ENCODE measurements at places on chromosomes 5 and 9.

DNA sequence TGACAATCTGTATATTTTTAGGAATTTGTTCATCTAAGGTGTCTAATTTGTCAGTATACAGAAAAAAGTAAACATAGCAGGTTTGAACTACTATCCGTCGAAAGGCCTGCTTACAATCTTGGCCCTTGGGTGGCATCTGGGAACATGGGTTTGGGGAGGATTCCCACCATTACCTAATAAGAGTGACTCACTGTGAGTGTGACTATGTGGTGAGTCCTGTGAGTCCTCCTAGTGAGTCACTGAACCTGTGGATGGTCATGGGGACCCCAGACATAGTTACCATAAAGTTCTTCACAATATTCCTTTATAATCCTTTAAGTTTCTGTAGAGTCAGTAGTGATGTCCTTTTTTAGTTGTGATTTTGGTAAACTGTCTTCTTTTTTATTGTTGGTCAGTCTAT, 37.0 kb downstream of the RNF130 start:
- DNase-seq: no peak

- no peak for DNase-seq
These were observed 47.7 kb upstream of the RASGRF2 start for GRCh38 chr5:80912479-80912878.

GRCh38 chr9:133430244-133430643, 8.1 kb downstream of the ADAMTS13 start:
- DNase-seq: no peak

- no peak for DNase-seq
These were observed 89.8 kb upstream of the ELL2 start for GRCh38 chr5:96051401-96051830.

DNA sequence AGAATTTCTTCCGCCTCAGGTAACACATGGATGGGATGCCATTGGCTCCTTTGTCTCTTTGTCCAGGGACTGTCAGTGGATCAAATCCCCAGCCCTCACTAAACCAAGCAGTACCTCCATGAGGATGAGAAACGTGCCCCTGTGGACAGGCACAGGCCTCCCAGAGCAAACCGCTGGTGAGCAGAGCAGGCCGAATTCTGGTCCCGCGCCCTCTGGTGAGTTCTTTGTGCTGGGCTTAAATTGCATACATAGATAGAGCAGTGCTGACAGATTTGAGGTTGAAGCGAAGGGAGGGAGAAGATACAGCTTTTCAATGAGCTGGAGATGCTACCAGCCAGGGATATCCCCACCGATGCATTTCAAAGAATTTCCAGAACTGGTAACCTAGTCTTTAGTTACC, 143.8 kb downstream of the HSD17B3 start:
- no peak for DNase-seq

DNA sequence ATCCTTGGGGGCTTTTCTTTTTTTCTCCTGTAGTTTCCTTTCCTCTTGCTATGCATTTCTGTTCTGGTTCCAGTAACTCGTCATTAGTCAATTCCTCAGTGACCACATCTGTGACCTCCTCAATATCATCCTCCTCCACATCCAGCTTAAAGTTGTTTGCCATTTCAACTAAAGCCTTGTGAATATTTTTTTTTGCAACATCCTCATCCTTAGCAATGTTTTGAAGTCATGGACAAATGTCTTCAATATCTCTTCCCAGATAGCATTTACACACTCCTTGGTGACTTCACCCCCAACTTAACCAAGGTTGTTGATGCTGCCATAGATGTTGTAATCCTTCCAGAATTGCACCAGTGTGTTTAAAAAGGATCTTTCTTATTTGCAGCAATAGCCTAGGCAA, 14.7 kb upstream of the ADRB2 start:
- no peak for DNase-seq

DNA sequence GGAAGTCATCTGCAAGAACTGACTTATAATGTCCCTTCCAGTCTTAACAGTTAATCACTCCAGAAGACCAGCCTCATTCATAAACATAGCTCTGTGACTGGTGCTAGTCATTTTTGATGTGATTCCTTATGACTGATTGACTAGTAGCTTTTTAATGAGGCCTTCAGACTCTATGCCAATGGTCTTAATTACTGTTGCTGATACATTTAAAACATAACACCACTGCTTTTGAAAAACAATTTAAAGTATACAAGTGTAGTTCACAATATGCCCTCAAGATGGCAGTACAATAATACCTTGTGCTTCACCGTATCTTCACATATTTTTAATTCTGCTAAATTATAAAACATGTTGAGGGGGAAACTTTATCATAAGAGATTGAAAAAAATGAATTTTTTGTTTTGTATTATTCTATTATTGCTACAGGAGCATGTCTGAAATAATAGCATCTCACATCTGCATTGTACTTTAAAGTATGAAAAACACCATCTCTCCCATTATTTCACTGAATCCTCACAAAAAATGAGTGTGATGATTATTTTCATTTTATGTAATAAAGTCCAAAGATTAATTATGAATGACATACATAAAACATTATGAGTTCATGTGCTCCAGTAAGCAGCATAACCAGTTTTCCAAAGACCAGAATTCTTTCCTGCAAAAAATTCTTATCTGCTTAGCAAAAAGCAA, 55.2 kb upstream of the SHISAL2B start:
- no peak for DNase-seq

- DNase-seq: no peak
These were observed 328.8 kb downstream of the MAN2A1 start for GRCh38 chr5:110018509-110018908.

DNA sequence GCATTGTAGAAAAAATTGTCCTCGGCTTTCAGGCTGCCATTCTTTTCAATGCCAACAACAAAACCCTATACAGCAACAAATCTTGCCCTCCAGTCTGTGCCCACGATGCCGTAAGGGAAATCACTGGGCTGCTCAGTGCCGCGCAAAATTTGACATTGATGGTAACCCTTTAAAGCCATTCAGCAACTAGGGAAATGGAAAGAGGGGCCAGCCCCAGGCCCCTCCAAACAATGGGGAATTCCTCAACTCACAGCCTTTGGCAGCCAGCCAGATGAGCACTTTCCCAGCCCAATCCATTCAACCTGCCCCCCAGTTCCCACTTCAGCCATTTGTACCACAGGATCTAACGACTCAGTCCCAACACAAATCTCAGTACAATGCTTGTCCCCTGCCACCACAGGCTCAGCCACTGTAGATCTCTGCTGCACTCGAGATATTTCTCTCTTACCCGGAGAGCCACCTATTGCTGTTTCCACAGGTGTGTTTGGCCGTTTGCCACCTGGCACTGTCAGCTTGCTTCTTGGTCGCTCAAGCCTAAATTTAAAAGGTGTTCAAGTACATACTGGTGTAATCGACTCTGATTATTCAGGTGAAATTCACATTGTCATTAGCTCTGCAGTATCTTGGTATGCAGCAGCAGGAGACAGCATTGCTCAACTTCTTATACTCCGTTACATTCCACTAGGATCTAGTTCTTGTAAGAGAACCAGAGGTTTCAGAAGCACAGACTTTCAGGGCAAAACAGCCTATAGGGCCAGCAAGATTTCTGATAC, 103.3 kb downstream of the SYK start:
- no peak for DNase-seq

- no peak for DNase-seq
These were observed 55.4 kb downstream of the STK32A start for GRCh38 chr5:147290261-147290660.

Measured in activated CD4-positive, CD25-positive, alpha-beta regulatory T cell (primary cell).